ENCODE measurements at places on chromosomes 13 and 19. TPM values are rescaled to one million over a fixed set of nuclear protein-coding genes. Genes with fewer than 3 reads are reported as not detected.
A peak's percentile ranks its signal among the peaks of the same experiment; 100 is the strongest.

DNA sequence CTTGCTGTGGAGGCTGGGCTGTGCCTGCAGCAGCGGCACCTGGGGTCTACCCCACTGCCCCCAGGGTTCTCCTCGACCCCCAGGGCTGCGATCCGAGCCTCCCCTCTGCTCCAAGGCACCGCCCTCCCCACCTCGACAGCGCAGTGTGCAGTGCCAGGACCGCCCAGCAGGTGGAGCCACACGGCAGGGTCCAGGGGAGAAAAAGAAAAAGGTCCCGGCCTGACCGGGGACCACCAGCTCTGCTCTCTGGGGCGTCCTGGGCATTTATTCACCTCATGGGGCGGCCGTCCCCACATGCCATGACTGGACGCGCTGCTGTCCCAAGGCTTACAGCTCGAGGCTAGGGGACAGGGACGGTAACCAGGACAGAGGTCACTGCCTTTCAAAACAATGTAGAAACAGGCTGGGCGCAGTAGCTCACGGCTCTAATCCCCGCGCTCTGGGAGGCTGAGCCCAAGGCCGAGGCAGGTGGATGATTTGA lies 10.6 kb downstream of the REXO1 start:
- no peak overlapping the region for H3K4me3 ChIP-seq
- H3K27me3 ChIP-seq, result no peaks in the 10 kb centered on the region
- H3K4me1 ChIP-seq, result no peaks in the 10 kb centered on the region

DNA sequence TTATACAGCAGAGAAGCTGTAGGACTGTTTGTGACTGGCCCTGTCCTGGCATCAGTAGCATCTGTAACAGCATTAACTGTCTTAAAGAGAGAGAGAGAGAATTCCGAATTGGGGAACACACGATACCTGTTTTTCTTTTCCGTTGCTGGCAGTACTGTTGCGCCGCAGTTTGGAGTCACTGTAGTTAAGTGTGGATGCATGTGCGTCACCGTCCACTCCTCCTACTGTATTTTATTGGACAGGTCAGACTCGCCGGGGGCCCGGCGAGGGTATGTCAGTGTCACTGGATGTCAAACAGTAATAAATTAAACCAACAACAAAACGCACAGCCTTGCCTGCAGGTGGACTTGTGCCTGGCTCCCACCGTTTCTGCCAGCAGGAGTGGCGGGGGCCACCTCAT lies 27.3 kb upstream of the LDLR start:
- no peak overlapping the region for H3K27ac ChIP-seq
- H3K27me3 ChIP-seq, result no peaks in the 10 kb centered on the region
- H3K36me3 ChIP-seq, result peaks cover 58% of the 10 kb centered on the region
- DNase-seq, result no peak

DNA sequence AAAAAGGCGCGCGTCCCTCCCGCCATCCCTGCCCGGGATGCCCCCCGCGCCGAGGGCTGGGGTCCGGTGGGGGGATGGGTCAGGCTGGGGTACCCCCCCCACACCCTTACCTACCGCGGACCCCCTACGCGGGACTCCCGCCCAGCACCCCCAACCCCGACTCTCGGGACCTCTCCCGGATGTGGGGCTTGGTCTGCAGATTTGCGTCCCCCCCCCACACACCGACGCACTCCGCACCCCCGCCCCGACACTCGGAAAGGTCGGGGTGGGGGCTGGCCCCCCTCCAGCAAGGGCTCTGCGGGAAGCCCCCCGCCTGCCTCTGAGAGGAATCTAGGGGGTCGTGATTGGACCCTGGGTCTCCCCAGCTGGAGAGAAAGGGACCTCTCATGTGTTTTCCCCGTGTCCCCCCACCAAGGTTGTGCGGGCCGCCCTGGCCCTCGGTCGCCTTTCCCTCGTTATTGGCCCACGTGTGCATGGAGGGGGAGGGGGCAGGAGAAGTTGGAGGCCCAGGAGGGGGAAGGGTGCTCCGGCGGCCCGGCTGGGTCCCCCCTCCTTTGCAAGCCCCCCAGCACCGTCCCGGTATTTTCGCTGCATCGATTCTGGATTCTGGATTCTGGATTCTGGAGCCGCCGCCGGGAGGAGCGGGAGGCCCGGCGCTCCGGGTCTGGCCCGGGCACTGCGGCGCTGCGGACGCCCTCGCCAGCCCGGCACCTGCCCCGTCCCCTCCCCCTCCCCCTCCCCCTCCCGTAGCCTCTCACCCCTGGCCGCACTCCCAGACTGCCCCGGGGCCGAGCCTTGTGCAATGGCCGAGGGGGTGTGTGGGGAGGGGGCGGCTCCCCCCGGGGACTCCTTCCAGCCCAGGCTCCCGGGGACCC lies 607 bp downstream of the NFIC start:
- peak overlapping the region; percentile 97 for H3K27ac ChIP-seq
- no peaks in the 10 kb centered on the region for H3K27me3 ChIP-seq
- H3K4me1 ChIP-seq, result peaks cover 34% of the 10 kb centered on the region
- peak overlapping the region; percentile 89 for H3K4me3 ChIP-seq
- H3K36me3 ChIP-seq, result peaks cover 3% of the 10 kb centered on the region

DNA sequence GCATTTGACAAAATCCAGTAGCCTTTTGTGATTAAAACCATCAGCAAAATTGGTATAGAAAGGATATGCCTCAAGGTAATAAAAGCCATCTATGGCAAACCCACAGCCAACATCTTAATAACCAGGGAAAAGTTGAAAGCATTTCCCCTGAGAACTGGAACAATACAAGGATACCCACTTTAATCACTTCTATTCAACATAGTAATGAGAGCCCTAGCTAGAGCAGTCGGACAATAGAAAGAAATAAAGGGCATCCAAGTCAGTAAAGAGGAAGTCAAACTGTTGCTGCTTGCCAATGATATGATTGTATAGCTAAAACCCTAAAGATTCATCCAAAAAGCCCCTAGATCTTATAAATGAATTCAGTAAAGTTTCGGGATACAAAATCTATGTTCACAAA lies 1510.3 kb downstream of the PCDH9 start:
- H3K4me1 ChIP-seq, result no peaks in the 10 kb centered on the region
- H3K4me3 ChIP-seq, result no peak overlapping the region
- no peaks in the 10 kb centered on the region for H3K27me3 ChIP-seq
- no peak overlapping the region for H3K27ac ChIP-seq
- DNase-seq, result no peak

GRCh38 chr13:71939186-71939585 lies 72.2 kb upstream of the DACH1 start:
- no peak overlapping the region for H3K27ac ChIP-seq
- no peaks in the 10 kb centered on the region for H3K36me3 ChIP-seq
- DNase-seq, result no peak
- H3K4me1 ChIP-seq, result no peaks in the 10 kb centered on the region
- no peak overlapping the region for H3K4me3 ChIP-seq
- H3K27me3 ChIP-seq, result no peaks in the 10 kb centered on the region

- no peak for DNase-seq
- no peaks in the 10 kb centered on the region for H3K36me3 ChIP-seq
- H3K27ac ChIP-seq, result no peak overlapping the region
- no peak overlapping the region for H3K4me3 ChIP-seq
- no peaks in the 10 kb centered on the region for H3K4me1 ChIP-seq
Observed at GRCh38 chr13:106464076-106464475, 71.4 kb downstream of the EFNB2 start.

DNA sequence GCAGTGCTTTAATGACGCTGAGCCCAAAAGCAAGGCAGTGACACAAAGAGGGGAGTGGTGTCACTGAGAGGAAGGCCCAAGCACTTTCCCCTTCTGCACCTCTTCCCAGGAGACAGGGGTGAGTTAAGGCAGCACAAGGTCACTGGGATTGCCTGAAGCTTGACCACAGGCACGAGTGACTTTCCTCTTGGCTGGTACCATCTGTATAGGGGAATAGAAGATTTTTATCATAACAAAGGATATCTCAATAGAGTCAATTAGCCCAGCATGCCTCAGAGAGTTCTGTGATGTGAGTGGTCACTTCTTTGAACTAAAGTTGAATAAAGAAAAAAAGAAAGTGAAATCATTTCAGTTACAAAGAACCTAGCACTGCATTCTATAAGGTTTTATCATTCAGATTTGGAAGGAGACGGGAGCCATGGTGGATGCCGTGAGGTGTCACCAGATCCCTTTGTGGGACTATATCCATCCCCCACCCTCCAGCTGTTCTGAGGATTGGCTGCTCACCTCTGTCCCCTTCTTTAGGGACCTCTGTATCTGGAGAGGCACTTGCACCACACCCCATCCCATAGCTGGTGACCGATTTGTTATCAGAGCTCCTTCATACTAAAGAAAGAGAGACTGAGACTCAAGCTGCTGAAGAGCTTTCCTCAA lies 291.2 kb downstream of the DCT start:
- no peak overlapping the region for H3K27ac ChIP-seq
- H3K27me3 ChIP-seq, result no peaks in the 10 kb centered on the region
- no peaks in the 10 kb centered on the region for H3K36me3 ChIP-seq
- no peaks in the 10 kb centered on the region for H3K4me1 ChIP-seq
- no peak overlapping the region for H3K4me3 ChIP-seq
- DNase-seq, result no peak

DNA sequence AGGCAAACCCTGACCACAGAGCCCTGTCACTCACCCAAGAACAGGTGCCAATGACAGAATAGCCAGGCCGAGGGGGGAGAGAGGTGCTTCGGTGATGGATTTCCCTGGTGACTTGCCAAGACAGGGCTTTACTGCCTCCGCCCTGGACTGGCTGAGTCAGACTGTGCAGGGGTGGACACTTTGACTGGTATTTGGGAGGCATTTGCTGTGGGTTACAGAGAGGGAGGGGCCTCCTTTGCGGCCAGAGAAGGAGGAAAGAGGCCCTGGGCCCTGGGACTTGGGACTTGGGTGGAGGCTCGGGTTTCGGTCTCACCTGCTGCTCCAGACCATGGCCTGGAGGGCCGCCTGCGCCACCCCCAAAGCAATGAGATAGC lies 4.6 kb upstream of the EPS8L1 start:
- no peak overlapping the region for H3K27ac ChIP-seq
- no peak overlapping the region for H3K4me3 ChIP-seq
- DNase-seq, result peak; percentile 58
- no peaks in the 10 kb centered on the region for H3K36me3 ChIP-seq
- H3K4me1 ChIP-seq, result peaks cover 5% of the 10 kb centered on the region
- peaks cover 33% of the 10 kb centered on the region for H3K27me3 ChIP-seq

DNA sequence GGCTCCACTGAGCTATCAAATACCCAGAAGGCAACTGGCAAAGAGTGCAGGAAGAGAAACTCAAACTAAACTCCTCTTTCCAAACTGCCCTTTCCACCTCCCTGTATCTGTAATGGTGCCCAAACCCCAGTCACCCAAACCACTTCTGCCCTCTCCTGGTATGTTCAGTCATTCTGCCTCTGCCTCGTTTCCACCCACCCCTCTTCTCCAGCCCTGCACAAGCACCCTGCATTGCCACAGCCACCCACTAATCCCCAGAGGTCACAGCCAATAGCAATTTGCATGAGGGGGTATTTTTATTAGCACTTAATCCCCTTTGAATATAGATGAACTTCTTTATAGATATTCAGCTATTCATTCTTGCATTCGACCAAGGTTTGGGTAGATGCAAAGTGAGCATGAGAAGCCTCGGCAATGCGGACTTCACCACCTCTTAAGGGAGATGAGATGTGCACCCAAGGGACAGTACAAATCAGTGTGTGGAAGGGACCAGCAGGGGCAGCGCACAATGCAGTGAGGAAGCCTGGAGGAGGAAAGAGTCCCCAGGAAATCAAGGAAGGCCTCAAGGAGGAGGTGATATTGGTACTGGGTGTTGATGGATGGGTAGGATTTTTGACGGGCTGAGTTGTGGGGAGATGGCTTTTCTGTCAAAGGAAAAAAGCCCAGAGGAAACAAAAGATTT lies 12.4 kb downstream of the TMEM272 start:
- no peak overlapping the region for H3K4me3 ChIP-seq
- no peaks in the 10 kb centered on the region for H3K4me1 ChIP-seq
- peak; percentile 8 for DNase-seq
- peaks cover 52% of the 10 kb centered on the region for H3K27me3 ChIP-seq
- no peak overlapping the region for H3K27ac ChIP-seq

- no peak overlapping the region for H3K27ac ChIP-seq
- no peaks in the 10 kb centered on the region for H3K27me3 ChIP-seq
- H3K36me3 ChIP-seq, result no peaks in the 10 kb centered on the region
- H3K4me3 ChIP-seq, result no peak overlapping the region
- H3K4me1 ChIP-seq, result peaks cover 2% of the 10 kb centered on the region
Observed at GRCh38 chr19:9823816-9824215, 3.9 kb upstream of the UBL5 start.

Gene CGB1
- not detected for total RNA-seq

Gene CERS1
- total RNA-seq, result 0.90 TPM

Gene CNFN
- not detected for total RNA-seq

Gene C19orf81
- not detected for total RNA-seq

Gene GJB2
- total RNA-seq, result under 0.01 TPM

Measured in IMR-90 (cell line).